Muscle of leg (tissue), 16 donors: ENCODE measurements at places on chromosomes 12 and 14. TPM values are rescaled to one million over a fixed set of nuclear protein-coding genes. Genes with fewer than 3 reads are reported as not detected.

DNA sequence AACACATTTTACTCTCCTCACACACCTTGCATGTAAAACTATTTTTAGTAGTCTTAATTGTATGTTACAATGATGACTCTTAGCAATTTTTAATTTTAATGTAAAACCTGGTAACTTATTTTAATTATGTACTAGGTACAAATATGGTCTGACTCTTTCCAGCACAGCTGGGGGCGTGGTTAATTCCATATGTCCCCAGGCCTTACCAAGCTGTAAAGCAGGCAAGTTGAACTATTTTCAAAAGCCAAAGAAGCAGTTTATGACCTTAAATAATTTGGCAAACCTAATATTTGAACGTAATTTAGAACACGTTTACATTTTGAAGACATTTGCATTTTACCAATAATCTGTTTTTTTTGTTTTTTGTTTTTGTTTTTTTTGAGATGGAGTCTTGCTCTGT lies 9.3 kb upstream of the ACOT6 start:
- DNase-seq: no peak

GRCh38 chr12:111435661-111436201 lies 30.0 kb downstream of the SH2B3 start:
- no peak for DNase-seq

- no peak for DNase-seq
Measured at GRCh38 chr12:99068993-99069747, 424.1 kb downstream of the APAF1 start.

- no peak for DNase-seq
Measured at GRCh38 chr12:105321125-105321524, 9.4 kb upstream of the C12orf75 start.

- no peak for DNase-seq
Measured at GRCh38 chr12:24854017-24854416, 94.9 kb downstream of the BCAT1 start.

DNA sequence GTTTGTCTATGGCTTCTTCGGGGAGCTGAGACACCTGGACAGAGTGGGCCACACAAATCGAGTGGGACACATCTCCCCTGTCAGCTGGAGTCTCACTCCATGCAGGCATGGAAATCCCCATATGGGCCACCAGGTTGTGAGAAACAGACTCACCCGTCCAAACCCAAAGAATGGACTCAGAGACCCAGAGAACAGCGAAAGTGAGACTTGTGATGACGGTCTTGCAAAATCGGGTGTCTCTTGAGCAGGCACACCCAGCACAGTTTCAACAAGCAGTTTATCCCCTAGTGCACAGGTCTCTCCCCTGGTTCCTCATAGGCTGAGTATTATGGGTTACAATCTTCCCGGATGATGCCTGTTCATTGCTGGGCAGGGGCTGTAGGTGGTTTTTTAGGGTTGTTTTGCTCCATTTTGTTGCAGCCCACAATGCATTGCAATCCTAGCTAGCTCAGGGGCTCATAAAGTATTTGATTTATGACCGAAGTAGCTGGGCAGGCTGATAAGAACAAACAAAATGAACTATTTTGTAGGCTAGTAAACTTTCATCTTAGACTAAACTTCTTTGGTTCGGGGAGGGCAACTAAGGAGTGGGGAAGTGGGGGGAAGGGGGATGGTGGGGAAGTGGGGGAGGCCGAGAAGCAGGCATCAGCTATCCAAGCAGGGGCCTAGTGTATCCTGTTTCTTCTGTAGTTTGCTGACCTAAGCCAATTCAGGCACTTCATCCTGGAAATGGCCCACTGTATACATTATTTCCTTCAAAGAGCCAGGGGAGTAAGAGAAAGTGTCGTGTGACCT lies 45.3 kb downstream of the IQSEC3 start:
- DNase-seq: peak; percentile 38

- DNase-seq: no peak
Measured at GRCh38 chr12:3821441-3821840, 51.8 kb downstream of the PARP11 start.

- peak; percentile 88 for DNase-seq
Measured at GRCh38 chr12:113185180-113186032, at the start of the genes DDX54 and RITA1. TSS of gene DDX54 (minus strand) at chr12:113185478. CDS start at chr12:113185451, 27 bp downstream. TSS of gene RITA1 (plus strand) at chr12:113185721. CDS start at chr12:113186747, 1,026 bp downstream.

DNA sequence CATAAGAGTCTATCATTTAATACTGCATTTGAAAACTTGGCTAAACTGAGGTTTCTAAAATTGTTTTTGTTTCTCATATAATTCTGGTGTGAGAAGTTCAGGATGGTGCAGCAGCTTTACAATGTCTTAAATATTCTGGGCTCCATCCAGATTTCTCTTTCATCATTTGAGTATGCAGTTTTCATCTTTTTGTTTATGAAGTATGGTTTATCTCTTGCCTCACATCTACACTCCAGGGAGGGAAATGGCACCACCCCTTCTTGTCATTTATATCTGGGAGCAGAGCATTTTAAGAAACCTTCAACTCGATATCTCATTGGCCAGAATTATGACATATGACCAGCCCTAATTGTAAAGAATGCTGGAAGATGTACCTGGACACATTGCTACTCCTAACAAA lies 24.3 kb downstream of the GEMIN2 start:
- no peak for DNase-seq

- DNase-seq: no peak
Measured at GRCh38 chr12:122858171-122858570, 22.9 kb downstream of the HIP1R start.

- DNase-seq: no peak
Measured at GRCh38 chr12:18827913-18828312, 90.0 kb downstream of the CAPZA3 start.

- no peak for DNase-seq
Measured at GRCh38 chr14:65255029-65255545, 152.8 kb upstream of the MAX start.

GRCh38 chr12:47935184-47935583 lies 28.2 kb upstream of the TMEM106C start:
- DNase-seq: peak; percentile 90

DNA sequence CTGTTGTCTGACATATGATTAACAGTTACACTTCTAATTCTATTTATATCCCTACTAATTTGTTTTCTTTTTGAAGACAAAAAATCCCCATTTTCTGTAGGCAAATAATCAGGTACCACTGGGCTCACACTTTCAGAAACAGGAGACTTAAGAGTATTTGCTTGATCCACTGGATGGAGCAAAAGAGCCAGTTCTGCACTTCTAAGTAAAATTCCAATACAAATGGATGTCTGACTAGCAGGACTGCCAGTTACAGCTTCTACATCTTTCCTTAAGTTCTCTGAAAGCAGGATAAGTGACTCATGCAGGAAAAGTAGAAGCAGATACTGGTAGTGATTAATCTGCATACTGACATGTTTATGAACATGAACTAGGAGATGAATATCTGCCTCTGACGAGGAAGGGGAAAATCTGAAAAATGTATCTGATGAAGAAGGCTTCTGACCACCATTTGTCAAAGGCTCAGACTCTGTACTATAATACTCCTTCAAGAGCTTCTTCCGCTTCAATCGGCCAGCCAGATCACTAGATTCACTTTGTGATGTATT lies 73.8 kb upstream of the ANKS1B start:
- DNase-seq: peak; percentile 17

GRCh38 chr14:44531658-44532057 lies 24.6 kb upstream of the FSCB start:
- no peak for DNase-seq

DNA sequence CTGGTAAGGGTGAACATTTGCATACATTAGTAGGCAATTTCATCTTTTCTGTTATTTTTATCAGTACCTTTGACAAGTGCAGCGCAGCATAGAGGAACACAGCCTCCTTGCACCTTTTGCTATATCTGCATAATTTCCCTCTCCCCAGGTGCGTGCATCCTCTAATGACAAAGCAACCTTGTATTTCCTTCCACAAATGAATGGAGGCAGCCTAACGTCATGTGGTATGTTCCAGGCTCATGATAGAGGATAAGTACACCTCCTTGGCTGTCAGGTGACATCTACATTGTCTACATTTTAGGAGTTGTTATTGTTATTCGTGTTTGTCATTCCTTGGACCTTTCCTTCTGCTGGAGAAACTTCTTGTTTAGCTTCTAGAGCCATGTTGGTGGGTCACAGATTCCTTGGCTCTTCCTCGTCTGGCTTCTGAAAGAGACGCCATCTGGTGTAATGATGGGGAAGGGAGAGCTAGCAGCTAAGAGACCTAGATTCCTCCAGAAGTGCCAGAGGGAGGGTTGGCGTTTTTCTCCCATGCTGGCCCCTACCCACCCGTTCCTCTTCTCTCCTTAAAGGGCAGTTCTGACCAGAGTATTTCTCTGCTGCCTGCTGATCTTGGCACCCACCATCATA lies 37.0 kb downstream of the EVL start:
- no peak for DNase-seq

DNA sequence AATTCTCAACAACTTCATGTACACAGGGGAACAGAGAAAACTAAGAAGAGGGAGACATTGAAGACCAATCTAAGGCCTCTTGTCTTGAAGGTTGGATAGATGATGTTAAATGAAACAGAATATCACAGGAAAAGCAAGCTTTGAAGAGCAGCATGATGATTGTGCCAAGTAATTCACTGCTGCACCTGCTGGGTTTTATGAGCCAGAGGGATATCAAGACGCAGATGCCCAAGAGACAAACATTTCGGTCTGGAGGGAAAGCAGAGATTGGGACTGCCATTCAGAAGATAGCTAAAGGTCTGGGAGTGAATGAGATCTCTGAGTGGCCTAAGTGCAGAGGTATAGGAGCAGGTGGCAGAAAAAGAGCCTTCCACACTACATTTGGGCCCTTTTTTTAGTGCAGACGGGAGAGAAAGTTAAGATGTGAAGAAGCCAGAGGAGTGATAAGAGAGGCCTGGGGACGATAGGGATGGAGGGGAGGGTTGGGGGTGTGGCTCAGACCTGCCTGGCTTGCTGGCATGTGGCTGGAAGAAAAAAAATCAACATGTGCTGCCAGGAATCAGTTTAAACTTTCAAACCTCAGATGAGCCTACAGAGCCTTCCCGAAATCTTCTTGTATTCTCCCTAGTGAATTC lies 200.6 kb downstream of the AEBP2 start:
- peak; percentile 30 for DNase-seq

- no peak for DNase-seq
Measured at GRCh38 chr14:100911665-100912316, 8.3 kb upstream of the RTL1 start.

- no peak for DNase-seq
Measured at GRCh38 chr12:114026805-114027204, 60.7 kb upstream of the RBM19 start.

DNA sequence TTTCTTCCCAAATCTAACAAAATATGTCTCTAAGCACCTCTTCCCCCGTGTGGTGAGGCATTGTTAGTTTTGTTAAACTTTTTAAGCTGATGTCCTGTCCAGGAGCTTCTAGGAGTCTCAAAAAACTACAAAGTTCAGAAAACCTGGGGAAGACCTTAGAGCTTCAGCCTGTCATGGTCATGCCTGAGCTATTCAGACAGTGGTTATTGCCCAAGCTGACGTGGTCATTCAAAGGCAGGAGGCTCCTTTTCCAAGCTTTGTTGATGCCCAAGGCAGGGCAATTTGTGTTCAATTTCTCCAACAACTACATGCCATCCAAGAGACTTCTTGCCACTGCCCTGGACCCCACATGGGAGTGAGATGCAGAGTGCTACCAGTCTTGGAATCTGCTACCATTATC lies 5.8 kb upstream of the LYZ start:
- no peak for DNase-seq

DNA sequence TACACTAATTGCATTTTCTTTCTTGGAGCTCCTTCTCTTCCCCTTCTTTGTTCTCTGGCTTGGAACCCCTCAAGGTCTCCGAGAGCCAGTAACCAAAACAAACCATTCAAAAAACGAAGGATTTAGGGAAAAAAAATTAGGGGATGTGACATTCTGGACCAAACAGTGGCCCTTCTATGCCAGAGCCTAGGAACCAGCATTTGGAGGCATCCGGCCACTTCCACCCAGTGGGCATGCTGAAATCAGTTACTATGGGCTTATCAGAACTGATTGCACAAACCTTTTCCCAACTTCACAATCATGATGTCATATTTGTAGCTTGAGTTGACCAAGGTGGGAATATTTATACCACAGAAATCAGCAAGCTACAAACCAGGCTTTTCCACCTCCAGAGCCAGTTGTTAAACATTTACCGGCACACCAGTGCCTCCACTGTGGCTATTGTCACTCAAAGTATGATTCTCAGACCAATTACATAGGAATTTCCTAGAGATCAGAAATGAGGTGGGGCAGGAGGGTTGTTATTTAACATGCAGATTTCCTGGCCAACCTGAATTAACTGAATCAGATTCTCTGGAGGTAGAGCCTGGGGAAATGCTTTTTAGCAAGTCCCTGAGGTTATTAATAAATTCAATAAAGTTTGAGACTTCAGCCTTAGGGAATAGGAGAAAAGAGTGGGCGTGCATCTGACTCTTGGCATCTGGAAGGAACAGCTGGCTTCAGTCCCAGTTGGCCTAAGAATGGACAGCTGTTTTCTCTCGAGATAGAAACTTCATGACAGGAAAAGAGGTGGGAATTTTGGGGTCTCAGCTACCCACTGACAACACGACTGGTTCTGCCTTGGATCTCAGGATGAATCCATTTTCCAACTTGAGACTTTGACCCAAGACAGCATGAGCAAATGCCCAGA lies 273.9 kb downstream of the ZFP36L1 start:
- DNase-seq: peak; percentile 83

- no peak for DNase-seq
Measured at GRCh38 chr12:100767371-100767770, 27.2 kb upstream of the ANO4 start.

GALC gene
- total RNA-seq: 18.5 TPM

FBRSL1 gene
- total RNA-seq: 6.9 TPM

TAS2R42 gene
- not detected for total RNA-seq

ADGRD1 gene
- total RNA-seq: 10.8 TPM

KRT8 gene
- 1.1 TPM for total RNA-seq

HNF1A gene
- total RNA-seq: 0.04 TPM

VEZT gene
- total RNA-seq: 83.3 TPM

HOXC9 gene
- 12.6 TPM for total RNA-seq

PLEKHH1 gene
- total RNA-seq: 0.75 TPM

MYH6 gene
- 0.66 TPM for total RNA-seq

DTX1 gene
- 2.2 TPM for total RNA-seq

SLC41A2 gene
- total RNA-seq: 13.4 TPM

DNAAF2 gene
- 6.3 TPM for total RNA-seq

PIWIL1 gene
- total RNA-seq: 0.13 TPM

SERPINA12 gene
- not detected for total RNA-seq

CD4 gene
- total RNA-seq: 3.1 TPM

ESR2 gene
- 0.13 TPM for total RNA-seq

OASL gene
- total RNA-seq: 0.09 TPM

SPIC gene
- total RNA-seq: not detected

SPTB gene
- 126 TPM for total RNA-seq

SLC35F4 gene
- 0.22 TPM for total RNA-seq
